ENCODE measurements at places on chromosomes 2 and 18. TPM values are rescaled to one million over a fixed set of nuclear protein-coding genes. Genes with fewer than 3 reads are reported as not detected.

The ABHD1 gene
- 0.31 TPM for total RNA-seq

GRCh38 chr2:195659982-195660890 is 3.2 kb downstream of the SLC39A10 start:
- H3K36me3 ChIP-seq = peaks cover 3% of the 10 kb centered on the region
- no peak overlapping the region for H3K27ac ChIP-seq
- H3K27me3 ChIP-seq = no peaks in the 10 kb centered on the region
- peak overlapping the region; percentile 94 for H3K4me3 ChIP-seq

The CREG2 gene
- 1.2 TPM for total RNA-seq

- H3K27ac ChIP-seq = no peak overlapping the region
- H3K4me3 ChIP-seq = no peak overlapping the region
- H3K36me3 ChIP-seq = no peaks in the 10 kb centered on the region
- no peak for DNase-seq
Observed at GRCh38 chr2:206192157-206192556, 32.5 kb downstream of the EEF1B2 start.

DNA sequence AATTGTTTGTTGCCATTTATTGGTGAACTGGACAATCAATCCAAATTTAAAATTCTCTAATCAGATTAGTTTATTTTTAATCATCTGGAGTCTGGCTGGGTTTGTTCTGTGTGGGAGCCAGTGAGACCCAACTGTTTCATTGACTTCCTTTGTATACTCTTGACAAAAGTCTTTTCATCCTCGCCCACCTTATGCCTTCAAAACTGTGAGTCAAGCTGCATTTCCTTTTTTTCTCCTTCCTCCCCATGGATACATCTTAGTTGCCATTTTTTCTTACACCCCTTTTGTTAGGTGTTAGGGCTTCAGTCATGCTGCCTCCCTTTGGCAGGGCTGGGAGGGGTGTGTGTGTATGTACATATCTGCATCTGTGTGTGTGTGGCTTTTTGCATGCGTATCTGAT is 117.6 kb downstream of the PRKCE start:
- no peak overlapping the region for H3K27ac ChIP-seq
- H3K27me3 ChIP-seq = no peaks in the 10 kb centered on the region
- H3K4me1 ChIP-seq = no peaks in the 10 kb centered on the region
- no peak for DNase-seq

The CDH7 gene
- total RNA-seq = 0.29 TPM

The ADRA2B gene
- total RNA-seq = 2.7 TPM

The IL18RAP gene
- total RNA-seq = not detected

DNA sequence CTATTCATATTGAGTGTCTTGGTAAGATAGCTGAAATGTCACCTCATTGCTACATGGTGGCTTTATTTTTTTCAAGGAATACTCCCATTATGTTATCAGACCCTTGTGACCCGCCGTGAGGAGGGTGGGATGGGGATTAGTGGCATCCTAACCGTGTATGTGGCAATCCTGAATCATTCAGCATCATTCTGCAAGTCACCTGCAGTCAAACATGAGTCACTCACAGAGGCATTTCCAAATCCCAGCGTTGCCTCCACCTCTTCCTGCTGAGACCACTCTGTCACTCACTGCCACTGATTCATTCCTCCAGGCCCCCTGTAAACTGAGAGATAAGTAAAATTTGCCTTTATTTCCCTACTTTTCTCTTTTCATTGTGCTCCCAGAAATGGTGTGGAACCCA is 307.4 kb upstream of the KLHL29 start:
- no peak overlapping the region for H3K4me3 ChIP-seq
- no peak for DNase-seq
- H3K27ac ChIP-seq = no peak overlapping the region
- H3K36me3 ChIP-seq = no peaks in the 10 kb centered on the region
- H3K27me3 ChIP-seq = no peaks in the 10 kb centered on the region

The IGFBP5 gene
- total RNA-seq = 0.61 TPM

GRCh38 chr2:236237468-236238190 is 26.6 kb downstream of the ASB18 start:
- H3K4me1 ChIP-seq = no peaks in the 10 kb centered on the region
- peaks cover 4% of the 10 kb centered on the region for H3K36me3 ChIP-seq
- DNase-seq = peak; percentile 63
- no peak overlapping the region for H3K27ac ChIP-seq

The TMEM200C gene
- 5.6 TPM for total RNA-seq

- no peaks in the 10 kb centered on the region for H3K36me3 ChIP-seq
- no peak overlapping the region for H3K27ac ChIP-seq
- no peak overlapping the region for H3K4me3 ChIP-seq
- H3K4me1 ChIP-seq = peaks cover 8% of the 10 kb centered on the region
- no peaks in the 10 kb centered on the region for H3K27me3 ChIP-seq
Observed at GRCh38 chr2:100893392-100894104, 73.6 kb downstream of the NPAS2 start.

The TMEM178A gene
- total RNA-seq = 7.5 TPM

DNA sequence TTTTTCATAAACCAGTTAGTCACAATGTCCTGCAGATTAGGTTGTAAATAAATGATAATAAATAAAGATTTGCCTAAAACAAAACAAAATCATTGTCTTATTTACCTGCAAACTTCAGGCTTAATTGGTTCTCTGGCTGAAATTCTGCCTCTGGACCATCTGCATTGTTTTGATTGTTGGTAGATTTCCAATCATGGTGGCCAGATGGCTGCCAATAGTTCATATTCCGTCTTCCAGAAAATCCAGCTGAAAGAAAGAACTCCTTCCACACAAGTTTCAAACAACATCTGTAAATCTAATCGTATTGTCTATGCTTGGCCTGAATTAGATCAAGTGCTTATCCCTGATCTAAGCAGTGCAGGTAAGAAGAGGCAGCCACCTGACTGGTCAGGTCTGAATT is 771.1 kb upstream of the ZEB2 start:
- H3K4me1 ChIP-seq = no peaks in the 10 kb centered on the region
- no peak for DNase-seq
- H3K36me3 ChIP-seq = no peaks in the 10 kb centered on the region
- H3K27me3 ChIP-seq = no peaks in the 10 kb centered on the region
- H3K27ac ChIP-seq = no peak overlapping the region
- no peak overlapping the region for H3K4me3 ChIP-seq

The GCA gene
- 31.0 TPM for total RNA-seq

GRCh38 chr2:97932975-97933662 is 62.6 kb downstream of the TMEM131 start:
- no peaks in the 10 kb centered on the region for H3K36me3 ChIP-seq
- no peak overlapping the region for H3K4me3 ChIP-seq
- H3K4me1 ChIP-seq = no peaks in the 10 kb centered on the region

The CCDC141 gene
- 1.0 TPM for total RNA-seq

DNA sequence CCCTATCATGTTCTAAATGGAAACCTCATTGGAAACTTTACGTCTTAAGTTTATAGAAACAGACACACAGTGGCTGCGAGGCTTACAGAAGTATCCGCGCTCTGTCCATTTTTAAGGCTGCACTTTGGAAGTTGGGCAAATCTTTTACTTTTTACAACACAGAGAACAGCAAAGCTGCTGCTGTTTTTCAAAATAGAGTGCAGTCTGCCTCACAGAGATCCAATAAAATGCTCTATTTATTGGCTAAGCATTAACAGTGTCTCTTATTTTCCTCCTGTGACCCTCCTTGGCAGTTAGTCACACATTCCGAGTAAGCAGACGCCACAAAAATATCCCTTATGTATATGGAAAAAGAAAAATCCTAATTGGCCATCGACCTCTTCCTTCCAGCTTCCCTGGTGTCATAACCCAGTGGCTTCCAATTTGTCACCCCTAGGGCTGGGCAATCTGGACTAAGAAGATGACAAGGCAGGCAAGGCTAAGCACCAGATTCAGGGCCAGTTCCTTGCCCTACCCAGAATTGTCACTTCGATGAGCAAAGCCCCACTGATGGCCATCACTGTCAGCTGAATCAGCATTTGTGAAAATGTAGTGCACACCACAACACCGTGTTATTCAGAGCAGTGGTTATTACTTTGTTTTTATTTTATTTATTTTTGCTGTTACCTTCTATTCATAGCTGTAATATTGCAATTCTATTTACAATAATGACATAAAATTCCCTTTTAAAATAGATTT is 47.7 kb upstream of the MEIS1 start:
- H3K27ac ChIP-seq = no peak overlapping the region
- H3K36me3 ChIP-seq = no peaks in the 10 kb centered on the region
- H3K27me3 ChIP-seq = no peaks in the 10 kb centered on the region
- H3K4me1 ChIP-seq = peaks cover 4% of the 10 kb centered on the region
- no peak for DNase-seq

The MYOM1 gene
- total RNA-seq = 0.17 TPM

DNA sequence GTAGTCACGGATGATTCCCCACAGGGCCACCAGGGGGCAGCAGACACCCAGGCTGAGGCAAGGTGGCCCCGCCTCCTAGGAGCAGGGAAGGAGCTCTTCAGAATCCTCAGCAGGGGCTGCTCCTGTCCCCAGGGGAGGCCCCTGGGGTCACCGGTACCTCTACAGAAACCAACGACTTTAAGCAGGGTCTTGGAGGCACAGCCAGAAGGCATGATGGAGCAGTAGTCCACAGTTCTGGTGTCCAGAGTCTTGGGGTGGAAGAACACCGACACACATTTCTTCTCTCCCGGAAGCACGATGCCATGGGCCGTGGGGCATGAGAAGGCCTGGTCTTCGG is 11.5 kb downstream of the CFAP65 start:
- H3K27ac ChIP-seq = no peak overlapping the region
- H3K36me3 ChIP-seq = no peaks in the 10 kb centered on the region
- no peak overlapping the region for H3K4me3 ChIP-seq
- no peaks in the 10 kb centered on the region for H3K4me1 ChIP-seq
- no peaks in the 10 kb centered on the region for H3K27me3 ChIP-seq

GRCh38 chr2:183079139-183079775 is 710 bp downstream of the DUSP19 start:
- peak overlapping the region; percentile 92 for H3K4me3 ChIP-seq
- no peak for DNase-seq
- no peaks in the 10 kb centered on the region for H3K36me3 ChIP-seq
- H3K27me3 ChIP-seq = no peaks in the 10 kb centered on the region
- peaks cover 2% of the 10 kb centered on the region for H3K4me1 ChIP-seq

DNA sequence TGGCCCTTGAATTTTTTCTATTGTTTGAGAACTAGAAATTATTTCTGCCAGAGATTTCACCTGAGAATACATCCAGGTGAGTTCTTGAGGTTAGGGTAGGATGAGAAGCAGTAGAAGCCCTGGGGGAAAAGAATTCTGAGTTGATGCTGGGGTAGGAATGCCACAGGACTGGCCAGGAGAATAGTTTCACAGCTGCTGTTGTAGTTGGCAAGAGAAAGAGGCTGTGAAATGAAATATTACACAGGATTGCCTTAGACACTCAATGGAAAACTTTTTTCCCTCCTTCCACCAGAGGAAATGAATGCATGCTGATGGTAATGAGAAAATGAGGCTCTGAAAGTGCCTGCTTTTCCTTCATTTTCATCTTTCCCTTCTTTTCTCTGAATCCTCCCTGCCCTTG is 54.6 kb downstream of the PRKCE start:
- no peaks in the 10 kb centered on the region for H3K4me1 ChIP-seq
- no peak overlapping the region for H3K27ac ChIP-seq
- DNase-seq = no peak
- H3K27me3 ChIP-seq = no peaks in the 10 kb centered on the region
- no peak overlapping the region for H3K4me3 ChIP-seq

The SCN9A gene
- total RNA-seq = 1.1 TPM

The SP140L gene
- 1.9 TPM for total RNA-seq

The ALK gene
- total RNA-seq = not detected

The DNAH7 gene
- 0.09 TPM for total RNA-seq

The RNF144A gene
- 9.8 TPM for total RNA-seq

DNA sequence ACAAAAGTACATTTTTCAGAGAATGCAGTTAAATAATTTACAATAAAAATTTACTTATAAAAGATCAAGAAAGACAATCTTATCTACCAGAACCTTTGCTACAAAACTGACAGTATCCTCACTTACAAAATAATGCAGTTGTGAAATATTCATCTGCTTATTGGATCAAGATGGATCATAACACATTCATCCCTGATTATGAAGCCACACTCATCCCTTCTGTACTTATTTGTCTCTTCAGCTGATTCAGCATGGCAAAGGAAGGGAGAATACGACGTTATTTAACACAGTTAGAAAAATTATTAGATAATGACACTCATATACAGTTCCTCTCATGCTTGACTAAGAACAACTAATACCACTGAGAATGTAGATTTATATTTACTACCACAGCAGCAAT is 46.4 kb downstream of the TCF4 start:
- no peaks in the 10 kb centered on the region for H3K27me3 ChIP-seq
- H3K4me1 ChIP-seq = no peaks in the 10 kb centered on the region
- H3K36me3 ChIP-seq = peaks cover 2% of the 10 kb centered on the region
- DNase-seq = no peak

DNA sequence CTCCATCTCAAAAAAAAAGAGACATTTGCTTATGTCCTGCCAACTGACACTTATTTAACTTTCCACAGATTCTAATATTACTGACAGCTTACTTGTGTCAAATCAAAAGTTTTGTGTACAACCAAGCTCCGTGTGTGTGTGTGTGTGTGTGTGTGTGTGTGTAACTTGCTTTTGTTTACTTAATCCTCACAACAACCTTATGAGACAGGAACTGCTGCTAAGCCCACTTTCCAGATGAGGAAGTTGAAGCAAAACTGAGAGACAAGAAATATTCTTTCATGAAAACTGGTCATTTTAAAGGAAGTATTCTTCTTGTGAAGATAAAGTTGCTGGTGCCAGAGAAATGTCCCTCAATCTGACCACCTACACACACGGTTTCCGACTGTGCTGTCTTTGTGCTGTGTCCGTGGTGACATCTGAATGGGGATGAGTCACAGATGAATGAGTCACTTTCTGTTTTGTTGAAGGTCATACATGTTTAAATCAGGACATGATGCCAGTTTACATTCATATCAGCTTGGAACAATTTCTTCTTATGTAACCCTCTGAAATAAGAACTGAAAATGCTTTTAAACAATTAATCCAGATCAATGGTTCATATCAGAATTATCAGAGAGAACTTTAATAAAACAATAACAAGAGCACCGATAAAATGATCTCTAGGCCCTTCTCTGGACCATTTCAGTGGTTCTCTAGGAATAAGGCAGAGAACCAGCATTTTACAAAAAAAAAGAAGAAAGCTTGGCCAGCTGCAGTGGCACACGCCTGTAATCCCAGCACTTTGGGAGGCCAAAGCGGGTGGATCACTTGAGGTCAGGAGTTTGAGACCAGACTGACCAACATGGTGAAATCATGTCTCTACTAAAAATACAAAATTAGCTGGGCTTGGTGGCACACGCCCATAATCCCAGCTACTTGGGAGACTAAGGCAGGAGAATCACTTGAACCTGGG is 95.5 kb downstream of the THNSL2 start:
- DNase-seq = no peak
- H3K27me3 ChIP-seq = no peaks in the 10 kb centered on the region
- H3K36me3 ChIP-seq = peaks cover 4% of the 10 kb centered on the region
- no peaks in the 10 kb centered on the region for H3K4me1 ChIP-seq
- H3K4me3 ChIP-seq = no peak overlapping the region

The KCNK3 gene
- total RNA-seq = not detected

GRCh38 chr18:76894566-76895346 is 72.4 kb downstream of the ZNF236 start:
- DNase-seq = no peak
- peaks cover 41% of the 10 kb centered on the region for H3K36me3 ChIP-seq
- no peak overlapping the region for H3K27ac ChIP-seq
- H3K4me3 ChIP-seq = no peak overlapping the region
- H3K4me1 ChIP-seq = no peaks in the 10 kb centered on the region

GRCh38 chr2:66255136-66255535 is 179.8 kb upstream of the MEIS1 start:
- no peak for DNase-seq
- H3K27ac ChIP-seq = no peak overlapping the region
- 0 out of 2 replicates have a peak, but pooled peaks cover 4% of the 10 kb centered on the region for H3K4me1 ChIP-seq
- H3K4me3 ChIP-seq = no peak overlapping the region

- no peaks in the 10 kb centered on the region for H3K36me3 ChIP-seq
- peak; percentile 32 for DNase-seq
- peak overlapping the region; percentile 75 for H3K27ac ChIP-seq
- no peaks in the 10 kb centered on the region for H3K27me3 ChIP-seq
Observed at GRCh38 chr2:147860009-147860408, 15.2 kb downstream of the ACVR2A start.

Measured in H9 (cell line).